Kidney epithelial cell (primary cell): ENCODE measurements at places on chromosomes 5 and 9.

GRCh38 chr9:33752130-33752637 lies 43.2 kb upstream of the PRSS3 start:
- DNase-seq, result no peak

GRCh38 chr5:177112589-177113220 lies 20.9 kb upstream of the NSD1 start:
- no peak for DNase-seq

- DNase-seq, result no peak
Measured at GRCh38 chr9:99187311-99187710, 34.4 kb downstream of the ALG2 start.

- DNase-seq, result no peak
Measured at GRCh38 chr9:127397646-127398274, 791 bp downstream of the SLC2A8 start.

DNA sequence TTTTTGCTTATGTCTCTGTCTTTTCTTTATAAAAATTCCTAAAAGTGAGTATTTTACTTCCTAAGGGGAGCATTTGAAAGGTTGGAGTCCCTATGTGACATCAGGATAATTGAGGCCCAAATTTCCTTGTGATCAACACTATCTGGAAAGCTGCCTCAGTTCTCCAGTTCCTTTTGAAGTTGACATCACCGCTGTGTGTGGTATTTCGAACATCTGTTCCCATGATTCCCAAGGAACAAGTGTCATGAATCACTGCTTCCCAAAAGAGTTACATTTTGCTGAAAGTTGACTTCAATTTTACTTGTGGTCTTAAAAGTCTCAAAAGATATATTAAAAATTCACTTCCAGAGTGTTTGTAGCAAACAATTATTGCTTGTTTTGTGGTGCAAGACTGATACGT lies 452.1 kb upstream of the RGMB start:
- DNase-seq, result no peak

GRCh38 chr5:175479125-175479881 lies 943 bp downstream of the SFXN1 start:
- DNase-seq, result no peak
